ENCODE measurements at places on chromosomes 2 and 18.

- no peak for DNase-seq
These were observed 334.8 kb downstream of the CELF4 start for GRCh38 chr18:37230768-37231167.

DNA sequence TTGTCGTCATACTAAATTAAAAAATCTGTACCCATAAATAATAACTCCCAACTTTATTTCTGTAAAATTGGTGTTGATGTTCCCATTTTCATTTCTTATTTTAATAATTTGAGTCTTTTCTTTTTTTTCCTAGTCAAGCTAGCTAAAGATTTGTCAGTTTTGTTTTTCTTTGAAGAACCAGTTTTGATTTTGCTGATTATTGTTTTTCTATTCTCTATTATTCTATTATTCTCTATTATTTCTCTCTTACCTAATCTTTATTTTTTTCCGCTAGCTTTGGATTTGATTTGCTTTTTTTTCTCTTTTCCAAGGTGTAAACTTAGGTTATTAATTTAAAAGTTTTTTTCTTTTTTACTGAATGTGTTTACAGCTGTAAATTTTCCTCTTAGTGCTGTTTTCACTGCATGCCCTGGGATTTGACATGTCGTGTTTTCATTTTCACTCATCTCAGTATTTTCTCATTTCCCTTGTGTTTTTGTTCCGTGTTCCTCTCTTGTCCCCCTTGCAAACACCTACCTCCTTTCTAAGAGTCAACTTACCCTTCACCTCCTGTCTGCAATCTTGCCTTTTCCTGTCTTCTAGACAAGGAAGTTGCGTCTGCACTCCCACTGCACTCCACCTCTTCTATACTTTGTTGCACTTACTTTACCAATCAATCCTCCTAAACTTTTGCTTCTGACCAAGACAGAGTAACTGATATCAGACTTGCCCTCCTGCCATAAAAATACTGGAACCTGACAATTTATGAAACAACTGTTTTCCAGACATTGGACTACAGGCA is 18.8 kb downstream of the PSMG2 start:
- no peak for DNase-seq

GRCh38 chr2:144512891-144513351 is 7.0 kb downstream of the ZEB2 start:
- DNase-seq, result no peak

DNA sequence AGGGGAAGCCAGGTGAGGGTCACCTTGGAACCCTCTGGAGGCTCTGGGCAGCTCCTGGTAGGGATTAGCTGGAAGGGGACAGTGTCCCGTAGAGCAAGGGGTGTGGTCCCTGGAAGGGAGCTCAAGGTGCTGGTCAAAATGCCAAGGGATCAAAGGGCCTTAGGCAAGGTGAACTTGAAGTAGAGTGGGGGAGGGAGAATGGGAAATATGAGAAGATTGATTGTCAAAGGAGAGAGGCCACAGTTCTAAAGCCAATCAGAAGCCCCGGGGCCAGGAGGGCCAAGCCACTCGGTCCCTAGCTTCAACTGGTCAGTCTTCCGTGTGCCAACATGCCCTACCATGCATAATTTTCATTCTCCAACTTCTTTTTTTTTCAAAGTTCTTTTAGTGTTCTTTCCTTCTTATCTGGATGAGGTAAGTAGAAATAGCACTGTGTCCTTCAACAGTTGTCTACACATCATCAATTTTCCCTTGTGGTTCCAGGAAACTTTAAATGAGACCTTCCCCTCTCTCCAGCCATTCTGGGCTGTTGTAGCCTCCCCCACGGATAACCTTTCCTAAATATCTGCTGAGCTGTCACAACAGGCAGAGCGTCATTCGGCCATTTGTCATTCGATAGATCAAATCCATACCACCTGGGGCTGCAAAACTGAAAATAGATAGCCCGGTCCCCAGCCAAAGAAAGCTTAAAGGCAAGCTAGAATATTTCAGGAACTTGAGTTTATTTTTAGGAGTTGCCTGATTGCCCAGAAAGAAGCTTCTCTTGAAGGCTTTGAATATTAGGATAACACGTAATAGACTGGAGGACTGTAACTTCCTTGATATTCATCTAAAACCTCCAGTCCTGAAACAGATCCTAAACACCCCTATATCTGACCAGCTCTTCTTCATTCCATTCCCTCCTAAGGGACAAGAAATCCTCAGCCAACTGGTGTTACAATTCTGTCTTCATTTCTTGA is 83.3 kb downstream of the ALPK2 start:
- DNase-seq, result no peak

DNA sequence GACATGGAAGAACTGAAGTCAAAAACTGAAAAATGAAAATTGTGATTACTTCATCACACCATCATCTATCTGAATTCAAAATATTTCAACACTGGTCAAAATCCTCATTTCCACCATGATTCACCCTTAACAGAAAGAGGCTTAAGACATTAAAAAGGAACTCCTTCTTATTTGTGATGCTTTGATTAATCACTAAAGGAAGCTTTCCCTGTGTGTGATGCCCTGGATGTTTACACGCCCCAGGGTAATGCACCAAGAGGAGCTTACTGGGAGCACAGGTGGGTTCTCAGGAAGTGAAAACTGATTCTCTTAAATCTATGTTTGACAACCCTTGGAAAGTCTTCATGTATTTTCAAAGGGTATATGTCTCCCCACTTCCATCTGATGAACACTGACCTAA is 11.5 kb downstream of the GRB14 start:
- no peak for DNase-seq

- no peak for DNase-seq
These were observed 16.1 kb downstream of the ACOXL start for GRCh38 chr2:110748489-110748867.

DNA sequence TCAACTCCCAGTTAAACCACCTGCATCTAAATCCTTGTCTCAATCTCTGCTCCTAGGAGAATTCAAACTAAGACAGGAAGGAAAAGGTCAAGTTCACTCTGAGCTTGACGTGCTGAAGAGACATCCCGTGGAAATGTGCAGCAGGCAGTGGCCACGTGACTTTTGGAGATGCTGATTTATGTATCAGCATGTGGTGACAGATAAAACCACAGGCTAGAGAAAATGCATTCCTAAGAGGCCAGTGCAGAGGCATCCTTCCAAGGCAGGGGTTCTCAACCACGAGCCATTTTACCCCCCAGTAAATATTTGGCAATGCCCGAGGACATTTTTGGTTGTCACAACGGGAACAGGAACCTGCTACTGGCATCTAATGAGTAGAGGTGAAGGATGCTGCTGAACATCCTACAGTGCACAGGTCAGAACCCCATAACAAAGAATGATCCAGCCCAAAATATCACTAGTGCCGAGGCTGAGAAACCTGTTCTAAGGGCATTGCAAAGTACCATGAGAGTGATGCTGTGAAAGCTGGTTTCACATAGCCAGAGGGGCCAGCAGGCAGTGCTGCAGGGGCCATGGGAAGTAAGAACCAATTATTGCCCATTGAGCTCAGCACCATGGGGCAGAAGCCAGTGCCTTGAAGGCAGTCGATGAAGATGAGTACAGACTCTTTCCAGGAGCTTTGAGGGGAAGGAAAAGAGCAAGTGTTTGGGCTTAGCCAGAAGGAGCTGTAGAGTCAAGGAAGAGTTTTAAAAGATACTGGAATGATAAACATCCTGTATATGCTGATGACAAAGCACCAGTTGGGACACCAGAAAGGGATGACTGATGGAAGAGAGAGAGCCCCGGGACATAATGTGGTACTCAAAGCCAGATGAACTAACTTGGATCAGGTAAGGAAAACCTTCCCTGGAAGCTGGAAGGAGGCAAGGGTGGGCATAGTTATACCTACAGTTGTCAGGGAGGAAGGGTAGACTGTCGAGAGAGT is 174.6 kb downstream of the HAUS1 start:
- no peak for DNase-seq

GRCh38 chr2:222862106-222862908 is 1.5 kb downstream of the ACSL3 start:
- DNase-seq, result no peak

DNA sequence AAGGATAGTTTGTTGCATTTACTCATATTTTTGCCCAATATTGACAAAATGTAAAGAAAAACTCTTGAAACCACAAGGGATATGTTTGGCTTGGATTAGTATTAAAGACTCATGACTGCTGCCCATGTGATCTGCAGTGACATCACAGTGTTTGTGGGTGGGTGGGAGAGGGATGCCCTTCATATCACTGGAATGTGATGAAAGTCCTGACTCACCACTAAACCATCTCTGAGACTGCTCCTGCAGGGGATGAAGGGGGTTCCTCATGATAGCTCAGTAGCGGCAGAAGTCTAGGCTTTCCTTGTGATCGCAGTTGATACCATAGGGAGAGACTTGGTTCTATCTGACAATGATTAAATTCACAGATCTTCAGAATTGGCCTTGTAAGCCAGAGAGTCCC is 451.2 kb downstream of the CNTNAP5 start:
- DNase-seq, result no peak

DNA sequence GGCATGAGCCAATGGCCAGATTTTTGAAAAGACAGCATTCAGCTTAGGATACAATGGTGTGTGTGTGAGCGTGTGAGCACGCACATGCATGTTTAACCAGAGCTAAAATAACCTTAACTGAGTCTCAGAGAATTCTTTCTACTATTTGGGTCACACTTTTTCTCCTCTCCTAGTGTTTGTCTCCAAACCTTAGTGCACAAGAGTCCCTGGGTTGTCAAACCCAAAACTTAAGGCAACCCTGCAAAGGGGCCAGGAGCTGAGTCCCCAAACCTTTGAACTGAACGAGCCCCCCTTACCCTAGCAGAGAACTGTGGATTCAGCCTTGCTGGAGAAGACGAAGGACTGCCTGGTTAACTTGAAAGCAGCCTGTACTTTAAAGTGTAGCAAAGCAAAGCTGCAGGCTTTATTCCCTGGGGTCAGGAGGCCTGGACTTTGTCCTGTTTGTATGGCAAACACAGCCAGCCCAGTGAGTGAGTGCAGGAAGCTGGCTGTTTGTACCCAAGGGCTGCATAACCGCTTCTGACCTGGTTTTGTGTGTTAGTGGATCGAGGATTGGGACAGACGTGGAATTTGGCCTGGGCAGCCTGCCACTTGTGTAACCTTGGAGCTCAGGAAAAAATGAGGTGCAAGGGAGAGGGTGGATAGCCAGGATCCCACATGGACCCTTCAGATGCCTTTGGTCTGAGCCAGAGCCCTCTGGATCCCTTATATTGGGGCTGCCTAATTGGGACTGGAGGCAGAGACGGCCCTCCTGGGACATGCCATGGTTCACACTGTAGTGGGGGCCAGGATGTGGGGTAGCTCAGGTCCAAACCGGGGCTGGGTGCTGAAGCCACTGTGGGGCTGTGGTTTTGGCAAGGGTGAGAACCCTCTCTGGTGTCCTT is 6.4 kb upstream of the PSMD1 start:
- no peak for DNase-seq

GRCh38 chr2:202609381-202610145 is 25.2 kb upstream of the FAM117B start:
- no peak for DNase-seq

DNA sequence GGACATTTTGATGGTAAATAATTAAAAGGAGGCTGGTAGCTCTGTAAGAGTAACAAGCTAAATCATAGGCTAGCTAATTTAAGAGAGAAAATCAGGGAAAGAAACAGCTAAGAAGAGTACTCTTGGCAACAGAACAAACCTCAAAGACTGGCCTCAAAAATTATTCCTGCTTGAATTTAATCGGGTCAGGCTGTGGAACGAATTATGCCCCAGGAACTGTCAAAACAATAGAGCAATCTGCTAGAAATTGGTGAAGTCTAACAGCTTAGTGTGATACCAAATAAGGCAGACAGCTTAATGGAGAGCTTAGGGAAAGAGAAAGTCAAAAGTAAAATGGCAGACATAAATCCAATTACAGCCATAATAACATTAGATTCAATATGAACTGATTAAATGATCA is 215.7 kb downstream of the MREG start:
- no peak for DNase-seq
